ENCODE measurements at places on chromosomes 4 and X.

DNA sequence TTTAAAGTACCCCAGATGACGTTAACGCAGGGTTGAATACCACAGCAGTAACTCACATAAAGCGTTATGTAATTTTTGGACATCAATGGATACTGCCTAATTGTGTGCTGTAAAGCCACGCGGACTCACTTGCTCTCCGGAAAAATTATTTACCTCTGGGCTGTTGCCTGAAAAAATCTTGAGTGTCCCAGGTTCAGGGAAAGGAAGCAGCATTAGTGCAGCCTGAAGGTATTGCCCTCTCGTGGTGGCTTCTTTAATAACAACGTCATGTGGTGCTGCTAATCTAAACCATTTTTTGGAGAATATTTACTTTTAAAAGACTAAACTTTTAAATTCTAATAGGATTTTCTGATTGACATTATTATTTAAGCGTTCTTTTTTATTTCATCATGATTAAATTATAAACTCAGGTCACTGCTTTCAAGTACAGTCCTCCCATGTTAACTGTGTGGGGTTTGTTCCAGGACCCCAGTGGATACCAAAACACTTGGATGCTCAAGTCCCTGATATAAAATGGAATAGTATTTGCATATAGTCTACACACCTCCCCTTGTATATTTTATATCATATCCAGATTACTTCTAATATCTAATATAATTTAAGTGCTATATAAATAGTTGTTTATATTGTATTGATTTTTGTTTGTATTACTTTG is 384.8 kb downstream of the FAM133A start:
- DNase-seq = no peak

DNA sequence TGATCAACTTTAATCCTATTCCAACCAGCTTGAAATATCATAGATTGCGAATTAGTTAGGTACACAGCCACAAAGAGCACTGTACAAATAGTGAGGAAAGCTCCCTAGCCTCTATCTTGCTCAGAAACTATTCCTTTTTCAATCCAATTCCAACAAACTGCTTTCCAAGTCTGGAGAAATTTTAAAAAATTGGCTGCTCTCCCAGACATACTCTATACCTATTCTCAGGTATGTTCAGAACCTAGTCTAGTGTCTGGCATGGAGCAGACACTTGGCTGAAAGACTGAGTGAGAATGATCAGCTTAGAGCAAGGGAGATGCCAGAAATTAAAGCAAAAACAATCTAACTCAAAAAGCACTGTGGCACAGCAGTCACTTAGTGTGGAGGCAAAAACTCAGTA is 105.9 kb downstream of the SLC10A7 start:
- DNase-seq = no peak

DNA sequence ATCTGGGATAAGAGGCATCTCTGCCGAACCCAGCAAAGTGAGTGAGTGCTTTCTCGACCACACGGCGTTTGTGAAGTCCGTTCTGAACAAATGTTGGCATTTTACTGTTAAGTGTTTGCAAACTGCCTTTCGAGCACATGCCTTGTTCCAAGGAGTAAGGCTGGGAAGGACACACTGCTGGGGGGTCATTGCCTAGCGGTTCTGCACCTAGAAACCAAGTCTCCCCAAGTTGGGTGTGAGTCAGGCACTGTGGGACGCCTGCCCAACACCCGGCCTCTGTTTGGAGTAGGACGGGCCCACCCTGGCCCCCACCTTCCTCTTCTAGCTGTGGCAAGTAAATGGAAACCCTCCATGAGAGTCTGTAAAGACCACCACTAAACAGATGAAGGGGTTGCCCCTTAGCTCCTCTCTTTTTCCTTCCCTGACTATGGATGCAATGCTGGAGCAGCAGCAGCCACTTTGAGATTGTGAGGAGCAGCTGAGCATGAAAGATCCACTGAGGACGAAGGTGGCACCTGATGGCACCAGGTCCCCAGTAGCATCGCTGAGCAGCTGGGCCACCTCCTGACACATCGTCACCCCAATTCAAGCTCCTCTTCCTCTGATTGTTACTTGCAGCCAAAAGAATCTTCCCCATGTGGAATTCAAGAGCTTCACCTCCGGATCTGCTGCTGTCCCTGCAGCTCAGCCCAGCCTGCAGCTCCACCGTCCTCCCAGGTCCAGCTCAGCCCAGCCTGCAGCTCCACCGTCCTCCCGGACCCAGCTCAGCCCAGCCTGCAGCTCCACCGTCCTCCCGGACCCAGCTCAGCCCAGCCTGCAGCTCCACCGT is 6.3 kb downstream of the CPLX1 start:
- DNase-seq = no peak

GRCh38 chrX:5632061-5632614 is 596.5 kb downstream of the NLGN4X start:
- no peak for DNase-seq

DNA sequence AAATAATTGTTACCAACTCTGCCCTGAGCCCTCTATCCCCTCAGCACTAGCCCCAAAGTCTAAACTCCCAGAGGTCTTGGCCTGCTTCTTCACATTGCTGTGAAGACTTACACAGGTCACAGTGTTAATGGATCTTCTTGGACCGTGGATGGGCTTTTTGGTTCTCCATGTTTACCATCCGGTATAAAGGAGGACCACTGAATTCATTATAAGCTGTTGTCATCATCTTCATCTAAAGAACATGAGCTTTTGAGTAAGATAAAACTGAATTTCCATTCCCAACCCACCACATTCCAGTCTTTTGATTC is 8.5 kb downstream of the NUDT11 start:
- peak; percentile 3 for DNase-seq

DNA sequence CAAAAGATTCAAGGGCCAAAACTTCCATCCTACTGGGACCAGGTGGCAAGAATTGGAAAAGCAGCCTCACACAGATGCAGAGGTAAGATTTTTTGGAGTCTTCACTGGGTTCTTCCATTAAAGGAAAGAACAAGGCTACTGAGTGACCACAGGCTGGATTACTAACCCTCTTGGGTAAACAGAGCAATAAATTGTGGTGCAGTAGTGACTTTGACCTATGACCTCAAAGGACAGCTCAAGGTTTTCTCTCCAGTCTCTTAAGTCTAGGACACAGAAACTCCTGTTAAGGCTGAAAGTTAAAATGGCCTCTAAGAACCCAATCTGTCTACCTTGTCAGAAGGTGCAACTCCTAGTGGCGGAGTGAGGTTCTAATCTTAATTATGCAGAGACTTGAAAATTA is 464.9 kb downstream of the SMARCA1 start:
- no peak for DNase-seq

DNA sequence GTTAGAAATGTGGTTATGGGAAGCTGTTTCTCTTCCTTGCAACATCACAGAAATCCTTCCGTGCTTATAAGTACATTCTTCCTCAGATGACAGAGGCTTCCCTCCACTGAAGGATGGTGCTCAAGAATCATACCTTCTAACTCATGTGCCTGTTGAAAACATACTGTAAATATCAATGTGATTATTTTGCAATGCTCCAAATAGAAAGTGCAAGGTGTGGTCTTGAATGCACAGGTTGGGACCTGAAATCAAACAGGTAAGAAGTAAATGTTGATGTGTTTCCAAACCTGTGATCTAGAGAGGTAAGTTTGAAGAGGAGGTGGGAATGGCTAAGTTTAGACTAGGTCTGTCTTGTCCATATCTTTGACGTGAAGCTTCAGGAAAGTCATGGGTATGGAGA is 87.7 kb downstream of the ZNF518B start:
- peak; percentile 20 for DNase-seq

GRCh38 chrX:357693-358471 is 28.8 kb downstream of the PPP2R3B start:
- DNase-seq = peak; percentile 34

DNA sequence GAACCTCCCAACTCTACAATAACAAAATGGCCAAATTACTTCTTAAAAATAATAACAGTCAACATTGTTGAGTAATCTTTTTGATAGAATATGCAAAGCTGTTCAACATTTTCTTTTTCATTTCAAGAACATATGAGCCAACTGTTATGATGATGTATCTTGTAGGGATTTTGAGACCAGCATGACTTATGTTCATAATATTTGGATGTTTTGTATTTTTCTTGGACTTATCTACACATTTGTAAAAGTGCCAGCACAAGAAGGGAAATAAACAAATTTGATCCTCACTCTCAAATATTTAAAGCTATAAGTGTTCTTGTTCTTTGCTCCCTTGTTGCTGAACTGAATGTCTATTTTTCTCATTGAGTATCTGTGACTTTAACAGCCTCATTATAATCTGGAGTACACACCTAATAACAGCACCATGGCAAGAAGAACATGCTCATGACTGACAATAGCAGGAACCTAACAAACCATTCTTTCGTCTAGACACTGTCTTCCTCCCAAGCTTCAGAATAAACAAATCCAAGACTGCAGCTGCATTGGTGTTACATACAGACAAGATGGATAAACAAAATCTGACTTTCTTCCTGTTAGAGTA is 1049.7 kb downstream of the FAT4 start:
- peak; percentile 9 for DNase-seq

- peak; percentile 89 for DNase-seq
Measured at GRCh38 chrX:16516232-16516876, 133.6 kb upstream of the S100G start.

DNA sequence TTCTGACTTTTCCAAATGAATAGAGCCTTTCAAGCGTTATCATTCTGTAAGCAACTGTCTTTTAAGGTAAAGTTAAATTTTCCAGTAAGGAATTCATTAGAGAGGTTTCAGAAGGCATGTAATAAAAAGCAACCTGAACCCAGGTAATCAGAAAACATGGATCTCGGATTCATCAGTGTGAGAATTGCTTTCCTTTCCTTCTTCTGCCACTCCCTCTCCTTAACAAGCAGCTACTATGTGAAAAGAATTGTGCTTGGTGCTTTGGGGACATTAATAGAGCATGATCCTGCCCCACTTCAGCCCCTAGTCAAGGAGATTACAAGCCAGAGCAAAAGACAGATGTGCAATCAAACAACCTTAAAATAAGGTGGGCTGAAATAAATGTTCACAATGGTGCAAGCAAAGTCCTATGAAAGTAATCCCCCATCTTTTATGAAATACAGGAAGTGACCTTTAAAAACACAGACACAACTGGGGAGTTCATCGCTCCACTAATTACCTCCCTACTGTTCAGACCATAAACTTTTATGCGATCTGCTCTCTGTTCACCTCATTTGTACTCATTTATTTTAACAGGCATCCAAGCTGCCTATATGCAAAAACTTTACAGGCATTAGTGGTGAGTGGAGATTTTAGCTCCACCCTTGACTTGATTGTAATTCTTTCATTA is 122.9 kb upstream of the RASGEF1B start:
- no peak for DNase-seq

GRCh38 chr4:73721435-73721834 is 18.9 kb upstream of the CXCL8 start:
- DNase-seq = peak; percentile 92

- no peak for DNase-seq
Measured at GRCh38 chr4:84579403-84579776, 3.5 kb upstream of the CDS1 start.

DNA sequence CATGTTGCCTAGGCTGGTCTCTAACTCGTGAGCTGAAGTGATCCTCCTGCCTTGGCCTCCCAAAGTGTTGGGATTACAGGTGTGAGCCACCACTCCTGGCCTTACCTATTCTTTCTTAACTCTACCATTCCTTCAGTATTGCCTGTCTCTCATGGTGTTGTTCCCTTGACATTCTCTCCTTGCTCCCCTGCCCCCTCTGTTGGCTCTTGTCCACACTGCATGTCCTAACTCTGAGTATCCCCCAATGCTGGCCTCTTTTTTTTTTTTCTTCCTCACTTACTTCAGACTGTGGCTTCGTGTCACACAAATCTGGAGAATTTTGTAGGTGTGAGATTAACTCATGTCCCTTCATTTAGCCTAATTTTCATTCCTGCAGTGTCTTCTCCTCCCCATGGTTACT is 22.9 kb upstream of the FRMPD4 start:
- no peak for DNase-seq
